GDM1 (cell line): ENCODE measurements at places on chromosomes 2 and 18.

GRCh38 chr18:67957684-67958083, 441.2 kb upstream of the DSEL start:
- no peak for DNase-seq

DNA sequence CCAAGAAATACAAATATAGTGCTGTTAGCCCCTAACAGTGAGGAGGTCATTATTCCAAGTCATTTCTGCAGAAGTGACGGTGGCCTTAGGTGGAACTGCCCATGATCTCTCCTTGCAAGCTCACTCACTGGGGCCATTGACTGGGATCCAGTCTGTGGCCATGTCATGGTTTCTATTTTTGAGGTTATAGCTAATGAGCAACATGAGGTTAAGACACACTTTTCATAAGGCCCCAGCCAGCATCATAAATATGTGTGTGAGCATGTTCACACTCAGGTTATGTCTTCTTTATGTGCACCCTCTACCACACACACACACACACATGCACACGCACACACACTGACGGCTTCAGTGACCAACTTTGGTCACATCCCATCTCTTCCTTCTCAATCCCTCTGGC, 484 bp downstream of the AFF3 start:
- no peak for DNase-seq

DNA sequence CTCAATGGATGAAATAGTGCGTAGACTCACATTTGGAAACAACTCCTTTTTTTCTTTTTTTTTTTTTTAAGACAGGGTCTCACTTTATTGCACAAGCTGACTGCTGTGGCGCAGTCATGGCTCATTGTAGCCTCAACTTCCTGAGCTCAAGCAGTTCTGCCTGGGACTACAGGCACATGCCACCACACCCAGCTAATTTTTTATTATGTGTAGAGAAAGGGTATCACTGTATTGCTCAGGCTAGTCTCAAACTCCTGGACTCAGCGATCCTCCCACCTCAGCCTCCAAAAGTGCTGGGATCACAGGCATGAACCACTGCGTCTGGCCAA, 17.4 kb downstream of the HAT1 start:
- DNase-seq = no peak

GRCh38 chr2:216015722-216016464, 2.5 kb upstream of the MREG start:
- no peak for DNase-seq

GRCh38 chr18:49601211-49601610, 39.4 kb downstream of the LIPG start:
- no peak for DNase-seq

DNA sequence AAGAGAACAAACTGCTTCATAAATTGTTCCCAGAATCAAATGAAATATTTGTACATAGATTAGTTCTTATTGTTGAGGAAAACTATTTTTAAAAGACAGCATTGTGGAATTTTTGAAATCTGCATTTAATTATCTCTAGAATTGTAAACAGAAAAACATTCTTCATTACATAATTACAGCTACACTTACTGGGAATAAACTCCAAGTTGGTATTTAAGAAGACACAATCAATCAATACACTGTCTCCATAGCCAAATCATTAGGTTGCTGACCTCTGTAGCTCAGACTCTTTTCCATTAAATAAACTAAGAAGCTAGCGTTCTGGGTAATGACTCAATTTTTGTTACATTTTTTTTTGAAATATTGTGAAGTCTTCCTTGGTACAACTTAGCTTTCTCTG, 70.2 kb upstream of the PIEZO2 start:
- DNase-seq = no peak

DNA sequence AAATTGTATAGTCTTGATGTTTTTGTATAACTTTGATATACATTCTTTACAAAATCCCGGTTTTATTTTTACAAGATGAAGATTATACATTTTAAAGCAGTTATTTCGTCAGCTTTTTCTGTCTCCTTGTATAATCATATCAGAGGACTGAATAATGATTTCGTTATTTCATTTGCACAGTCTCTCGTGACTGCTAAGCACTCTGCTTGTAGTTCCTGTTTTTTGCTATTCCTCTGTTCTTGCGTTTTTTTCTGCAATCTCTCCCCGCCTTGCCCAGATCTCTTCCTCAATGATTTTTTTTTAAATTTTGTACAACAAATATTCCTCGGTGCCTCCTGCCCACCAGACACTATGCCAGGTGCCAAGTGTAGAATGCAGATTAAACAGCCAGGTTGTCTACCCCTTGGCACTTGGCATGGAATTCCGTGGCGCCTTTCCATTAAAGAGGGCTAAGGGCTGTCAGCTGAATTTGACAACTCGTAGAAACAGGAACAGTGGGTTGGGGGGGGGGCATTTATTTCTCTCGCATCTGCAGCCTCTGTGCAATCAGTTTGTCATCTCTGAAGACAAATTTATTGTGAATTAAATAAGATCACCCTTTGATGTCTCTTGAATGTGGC, 69.6 kb downstream of the KLHL29 start:
- no peak for DNase-seq

GRCh38 chr2:71671203-71671854, 218.0 kb downstream of the DYSF start:
- no peak for DNase-seq

- no peak for DNase-seq
Observed at GRCh38 chr18:10751653-10752052, 225.8 kb downstream of the NAPG start.

DNA sequence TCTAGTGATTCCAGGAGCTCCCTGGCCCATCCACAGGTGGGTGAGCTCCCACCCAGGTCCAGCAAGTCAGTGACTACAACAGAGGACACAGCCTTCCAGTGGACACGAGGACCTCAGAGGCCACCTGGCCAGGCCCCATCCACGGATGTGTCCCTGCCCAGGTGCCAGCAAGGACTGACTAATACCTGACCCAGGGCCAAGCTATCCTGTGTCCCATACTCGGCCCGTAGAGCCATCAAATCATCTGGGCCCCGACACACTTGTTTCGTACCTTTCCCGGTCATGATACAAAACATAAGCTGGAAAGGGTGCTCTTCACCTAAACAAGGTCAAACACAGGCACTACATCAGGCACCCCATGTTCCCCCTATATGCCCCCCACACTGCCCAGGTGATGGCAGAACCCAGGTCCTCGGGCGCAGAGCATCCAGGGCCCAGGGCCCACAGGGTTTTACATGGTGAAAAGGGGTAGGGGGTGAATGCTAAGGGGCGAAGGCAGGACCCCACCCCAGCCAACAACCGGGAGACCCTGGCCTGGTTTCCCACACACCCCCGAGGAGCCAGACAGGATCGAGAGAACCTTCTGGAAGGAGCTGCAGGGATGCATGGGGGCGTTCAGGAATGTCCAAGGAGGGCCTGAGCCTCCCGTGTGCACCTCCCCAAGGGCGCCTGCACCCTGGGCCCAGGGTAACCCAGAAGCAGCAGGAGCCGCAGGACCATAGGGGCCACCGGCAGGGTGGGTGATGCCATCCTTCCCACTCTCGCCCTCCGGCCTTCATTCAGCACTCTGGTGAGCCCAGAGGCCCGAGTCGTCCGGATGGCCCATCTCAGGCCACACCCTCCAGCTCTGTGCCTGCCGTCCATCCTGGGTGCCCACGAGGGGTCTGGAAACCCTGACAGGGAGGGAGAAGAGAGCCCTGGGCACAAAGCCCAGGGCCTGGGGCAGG, 94.3 kb downstream of the HDAC4 start:
- no peak for DNase-seq

- no peak for DNase-seq
Observed at GRCh38 chr2:132645176-132645575, 24.8 kb downstream of the LYPD1 start.

DNA sequence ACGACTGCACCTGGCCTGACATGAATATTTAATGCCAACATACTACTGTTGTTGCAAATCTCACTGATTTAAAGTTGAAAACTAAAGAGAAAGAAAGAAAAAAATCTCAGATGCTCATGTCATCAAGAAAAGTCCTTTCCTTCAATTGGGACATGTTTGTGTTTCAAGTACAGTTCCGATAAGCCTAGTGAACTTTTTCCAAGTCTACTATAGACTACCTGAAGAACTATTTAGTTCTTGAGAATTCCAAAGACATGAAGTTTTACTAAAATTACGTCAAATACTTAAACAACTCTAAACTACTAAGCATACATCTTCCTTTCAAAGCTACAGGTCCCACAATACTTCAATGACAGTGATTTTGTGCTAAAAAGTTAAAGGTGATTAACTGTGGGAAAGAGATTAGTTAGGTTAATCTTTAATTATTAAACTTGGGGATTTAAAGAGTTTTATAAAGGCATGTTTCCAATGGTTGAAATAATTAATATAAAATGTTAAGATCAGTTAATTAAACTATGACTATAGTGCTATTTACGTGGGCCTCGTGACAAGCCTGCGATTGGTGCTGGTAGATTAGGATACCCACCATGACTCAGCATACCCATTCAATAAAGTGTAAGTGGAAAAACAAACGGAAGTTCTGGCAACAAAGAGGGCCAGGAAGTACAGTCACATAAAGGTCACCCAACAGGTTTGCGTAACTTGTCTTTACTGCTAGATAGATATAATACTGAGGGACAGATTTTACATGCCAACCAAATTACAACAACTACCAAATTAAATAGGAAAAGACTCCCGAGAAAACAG, 55.5 kb downstream of the SEPTIN10 start:
- peak; percentile 10 for DNase-seq

- DNase-seq = no peak
Observed at GRCh38 chr2:3634596-3635121, 23.3 kb upstream of the ALLC start.

GRCh38 chr18:8277270-8277669, 332.0 kb upstream of the RAB12 start:
- no peak for DNase-seq

DNA sequence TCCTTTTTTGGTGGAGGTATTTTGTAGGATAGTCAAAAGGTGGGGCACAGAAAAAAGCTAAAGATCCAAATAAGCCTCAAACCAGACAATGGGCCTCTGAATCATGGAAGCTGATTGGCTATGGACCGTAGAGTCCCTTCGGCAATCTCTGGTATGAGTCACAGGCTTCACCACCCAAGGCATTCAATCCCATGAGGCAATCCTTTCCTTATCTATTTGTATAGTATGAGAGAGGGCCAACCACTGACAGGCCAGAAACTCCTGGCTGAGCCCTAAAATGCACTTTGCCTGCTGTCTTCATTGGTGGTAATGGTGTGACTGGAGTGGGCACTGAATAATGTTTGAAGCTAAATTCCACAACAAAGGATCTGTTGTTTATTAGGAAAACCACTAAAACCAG, 38.7 kb upstream of the MEX3C start:
- DNase-seq = no peak

- peak; percentile 26 for DNase-seq
Observed at GRCh38 chr18:23703057-23703986, 14.1 kb downstream of the LAMA3 start.

- DNase-seq = no peak
Observed at GRCh38 chr18:59509481-59510442, 150.7 kb upstream of the LMAN1 start.

DNA sequence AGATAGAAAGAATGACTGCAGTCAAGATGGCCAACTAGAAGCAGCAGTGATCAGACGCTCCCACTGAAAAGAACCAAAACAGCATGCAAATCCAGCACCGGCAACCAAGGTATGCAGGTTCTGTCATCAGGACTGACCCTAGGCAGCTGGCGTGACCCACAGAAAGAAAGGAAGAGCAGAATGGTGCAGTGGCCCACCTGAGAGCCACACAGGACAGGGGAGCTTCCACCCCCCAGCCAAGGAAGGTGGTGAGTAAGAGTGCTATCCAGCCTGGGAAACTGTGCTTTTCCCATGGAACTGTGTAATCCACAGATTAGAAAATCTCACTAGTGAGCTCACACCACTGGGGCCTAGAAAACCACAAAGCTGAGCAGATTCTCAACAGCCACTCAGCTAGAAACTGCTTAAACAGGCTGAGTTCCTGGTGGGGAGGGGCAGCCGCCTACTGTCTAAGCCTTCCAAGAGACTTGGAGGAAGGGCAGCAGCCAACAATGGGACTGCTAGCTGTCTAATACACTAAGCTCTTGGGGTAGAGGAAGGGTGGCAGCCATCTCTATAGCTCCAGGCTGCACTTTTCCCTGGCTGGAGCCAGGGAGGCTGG, 127.9 kb downstream of the EVA1A start:
- DNase-seq = no peak

GRCh38 chr2:200786826-200787225, 24.9 kb upstream of the BZW1 start:
- no peak for DNase-seq

GRCh38 chr2:102005989-102006885, 14.5 kb downstream of the IL1R2 start:
- DNase-seq = peak; percentile 44

- DNase-seq = no peak
Observed at GRCh38 chr2:130849896-130850787, 13.4 kb downstream of the ARHGEF4 start.

- DNase-seq = no peak
Observed at GRCh38 chr2:175036582-175037018, 31.4 kb upstream of the CHN1 start.

- no peak for DNase-seq
Observed at GRCh38 chr2:108223573-108223972, 16.2 kb upstream of the SULT1C3 start.
